ENCODE measurements at places on chromosomes 2 and 18. TPM values are rescaled to one million over a fixed set of nuclear protein-coding genes. Genes with fewer than 3 reads are reported as not detected.

FSIP2 gene
- total RNA-seq: 0.07 TPM

MAP3K19 gene
- not detected for total RNA-seq

CD207 gene
- not detected for total RNA-seq

LYG2 gene
- not detected for total RNA-seq

IL36RN gene
- not detected for total RNA-seq

SOX11 gene
- not detected for total RNA-seq

POU3F3 gene
- total RNA-seq: not detected

FAM237A gene
- total RNA-seq: not detected

FBLN7 gene
- total RNA-seq: 2.0 TPM

CCDC178 gene
- not detected for total RNA-seq

CD8B2 gene
- total RNA-seq: not detected

ARPC2 gene
- total RNA-seq: 446 TPM

LINC00305 gene
- not detected for total RNA-seq

SCN7A gene
- not detected for total RNA-seq

FBXO15 gene
- not detected for total RNA-seq

NEUROD1 gene
- total RNA-seq: not detected

RHBDD1 gene
- total RNA-seq: 16.2 TPM

OSBPL1A gene
- 8.6 TPM for total RNA-seq

XDH gene
- total RNA-seq: not detected

SCN9A gene
- 0.33 TPM for total RNA-seq

AGXT gene
- total RNA-seq: not detected

NEB gene
- total RNA-seq: 0.92 TPM

PLCL1 gene
- total RNA-seq: 4.4 TPM

SP5 gene
- total RNA-seq: not detected

CHRND gene
- total RNA-seq: not detected

CTAGE1 gene
- not detected for total RNA-seq

CYP27C1 gene
- not detected for total RNA-seq

ASXL3 gene
- total RNA-seq: 0.07 TPM

CFAP65 gene
- under 0.01 TPM for total RNA-seq

ITPRIPL1 gene
- 5.4 TPM for total RNA-seq

COPS7B gene
- total RNA-seq: 18.3 TPM

HSPE1 gene
- 115 TPM for total RNA-seq

RSAD2 gene
- 0.66 TPM for total RNA-seq

DOK6 gene
- total RNA-seq: not detected

OTX1 gene
- 0.33 TPM for total RNA-seq

SERPINB12 gene
- not detected for total RNA-seq

KDSR gene
- 29.5 TPM for total RNA-seq

ABCB11 gene
- total RNA-seq: 0.74 TPM

PASK gene
- total RNA-seq: 5.5 TPM

CDK15 gene
- not detected for total RNA-seq

MBD2 gene
- 58.9 TPM for total RNA-seq

CNTNAP5 gene
- total RNA-seq: not detected

OTOF gene
- total RNA-seq: 0.26 TPM

SKOR2 gene
- not detected for total RNA-seq

FOXI3 gene
- not detected for total RNA-seq

PLA2R1 gene
- total RNA-seq: 25.2 TPM

Measured in pulmonary artery endothelial cell (primary cell).